ENCODE measurements at places on chromosomes 1 and 21. TPM values are rescaled to one million over a fixed set of nuclear protein-coding genes. Genes with fewer than 3 reads are reported as not detected.

RAB42 gene
- total RNA-seq = 2.2 TPM

ZNF697 gene
- 1.8 TPM for total RNA-seq

DPYD gene
- 1.6 TPM for total RNA-seq

IRF6 gene
- 0.05 TPM for total RNA-seq

OSCP1 gene
- 6.1 TPM for total RNA-seq

KRTAP11-1 gene
- not detected for total RNA-seq

LCE3E gene
- not detected for total RNA-seq

UBASH3A gene
- total RNA-seq = 0.18 TPM

RGSL1 gene
- not detected for total RNA-seq

MROH9 gene
- total RNA-seq = not detected
